HepG2 (cell line): ENCODE measurements at places on chromosomes 7 and 10.

GRCh38 chr10:133264461-133264860 lies 12.2 kb downstream of the ADAM8 start:
- no peak for DNase-seq

GRCh38 chr10:13698217-13698616 lies 111.5 kb downstream of the PRPF18 start:
- DNase-seq, result no peak

- DNase-seq, result no peak
Measured at GRCh38 chr7:31767686-31768358, 80.8 kb downstream of the PPP1R17 start.

DNA sequence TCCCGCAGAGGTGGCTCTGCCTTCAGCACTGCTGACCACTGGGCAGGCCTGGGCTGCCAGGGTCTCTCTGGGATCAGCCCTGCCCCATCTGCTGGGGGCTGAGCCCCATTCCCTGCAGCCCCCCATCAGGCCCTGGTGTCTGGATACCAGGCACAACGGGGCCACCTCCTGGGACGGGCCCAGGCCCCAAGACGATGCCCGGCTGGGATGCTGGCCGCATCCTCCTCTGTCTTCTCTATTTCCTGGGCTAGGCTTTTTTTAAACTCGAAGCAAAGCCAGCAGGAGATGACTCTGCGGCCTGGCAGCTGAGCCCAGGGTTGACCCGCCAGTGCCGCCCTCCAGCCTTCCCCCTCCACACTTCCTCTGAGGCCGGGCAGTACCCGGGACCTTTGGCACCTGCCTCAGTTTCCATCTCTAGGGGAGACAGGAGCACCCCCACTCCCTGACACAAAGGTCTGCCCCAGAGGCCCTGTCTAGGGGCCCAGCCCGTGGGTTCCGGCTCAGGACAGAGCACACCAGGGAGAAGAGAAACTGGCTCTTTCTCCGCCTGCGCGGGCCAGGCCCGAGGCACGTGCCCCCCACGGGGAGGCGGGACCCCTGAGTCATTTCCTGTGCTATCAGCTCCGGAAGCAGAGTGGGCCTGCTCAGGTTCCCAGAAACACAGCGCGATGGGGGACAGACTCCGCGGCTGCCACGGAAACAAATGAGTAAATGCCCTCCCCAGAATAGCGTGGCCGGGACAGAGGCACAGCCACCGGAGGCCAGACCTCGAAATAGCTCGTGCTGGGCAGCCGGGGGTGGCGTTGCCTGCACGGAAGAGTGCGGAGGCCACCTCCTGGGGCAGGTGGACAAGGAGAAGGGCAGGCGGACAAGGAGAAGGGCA lies 84.6 kb upstream of the PDGFA start:
- no peak for DNase-seq

GRCh38 chr7:74018246-74018895 lies 9.6 kb upstream of the ELN start:
- DNase-seq, result no peak

DNA sequence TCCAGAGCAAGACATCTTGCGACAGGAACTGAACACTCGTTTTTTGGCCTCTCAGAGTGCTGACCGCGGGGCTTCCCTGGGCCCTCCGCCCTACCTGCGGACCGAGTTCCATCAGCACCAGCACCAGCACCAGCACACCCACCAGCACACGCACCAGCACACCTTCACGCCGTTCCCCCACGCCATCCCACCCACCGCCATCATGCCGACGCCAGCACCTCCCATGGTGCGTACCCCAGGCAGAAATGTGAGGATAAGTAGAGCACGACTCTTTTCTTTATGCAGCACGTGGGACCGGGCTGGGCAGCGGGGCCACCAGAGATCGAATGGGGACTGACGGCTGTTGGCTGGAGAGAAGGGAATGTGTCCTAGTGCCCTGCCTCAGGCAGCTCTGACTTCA lies 365.8 kb upstream of the GALNT17 start:
- DNase-seq, result no peak

DNA sequence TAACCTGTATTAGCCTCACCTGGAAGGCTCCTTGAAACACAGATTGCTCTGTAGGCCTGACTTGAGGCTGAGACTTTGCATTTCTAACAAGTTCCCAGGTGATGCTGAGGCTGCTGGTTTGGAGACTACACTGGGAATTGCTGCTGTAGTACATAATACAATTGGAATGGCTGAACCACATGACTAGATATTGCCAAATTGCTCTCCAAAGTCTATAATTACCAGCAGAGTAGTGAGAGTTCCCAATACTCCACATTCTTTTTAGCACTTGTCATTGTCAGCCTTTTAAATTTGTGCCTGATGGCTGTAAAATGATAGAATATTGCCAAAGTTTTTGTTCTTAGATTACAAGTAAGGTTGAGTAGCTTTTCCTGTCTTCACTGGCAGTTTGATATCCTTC lies 39.9 kb downstream of the PLEKHA8 start:
- DNase-seq, result no peak

DNA sequence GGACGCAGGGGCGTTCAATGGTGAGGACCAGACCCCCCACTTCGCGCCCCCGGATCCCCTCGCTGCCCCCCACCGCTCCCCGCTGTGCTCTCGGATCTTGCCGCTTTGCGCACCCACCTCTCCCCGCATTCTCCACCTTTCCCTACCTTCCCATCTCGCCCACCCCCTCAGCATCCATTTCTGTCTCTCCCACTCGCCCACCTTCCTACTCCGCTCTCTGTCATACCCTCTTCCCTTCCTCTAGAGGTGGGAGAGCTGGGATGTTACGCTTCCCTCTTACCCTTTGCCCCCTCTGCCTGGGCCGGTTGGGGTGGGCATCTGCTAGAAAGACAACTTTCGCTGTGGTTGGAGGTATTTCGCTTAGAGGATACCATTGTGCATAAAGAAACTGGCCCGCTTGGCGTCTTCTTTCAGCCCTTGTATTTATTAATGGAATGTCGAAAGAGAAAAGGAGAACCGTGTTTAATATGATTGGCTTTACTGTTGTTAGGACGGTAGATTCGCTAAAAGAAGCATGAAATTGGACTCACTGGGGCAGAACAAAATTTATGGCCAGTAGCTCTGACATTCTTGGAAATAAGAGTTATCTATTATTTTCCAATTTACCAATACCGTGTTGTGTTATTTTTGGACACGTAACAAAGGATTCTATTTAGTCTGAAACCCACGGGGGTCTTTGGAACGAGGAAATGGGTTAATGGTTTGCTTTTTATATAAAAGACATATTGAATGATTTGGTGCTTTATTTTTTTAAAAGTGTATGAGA lies 873 bp downstream of the PRKAR2B start:
- DNase-seq, result no peak

GRCh38 chr7:2940466-2940865 lies 96.4 kb upstream of the GNA12 start:
- no peak for DNase-seq

DNA sequence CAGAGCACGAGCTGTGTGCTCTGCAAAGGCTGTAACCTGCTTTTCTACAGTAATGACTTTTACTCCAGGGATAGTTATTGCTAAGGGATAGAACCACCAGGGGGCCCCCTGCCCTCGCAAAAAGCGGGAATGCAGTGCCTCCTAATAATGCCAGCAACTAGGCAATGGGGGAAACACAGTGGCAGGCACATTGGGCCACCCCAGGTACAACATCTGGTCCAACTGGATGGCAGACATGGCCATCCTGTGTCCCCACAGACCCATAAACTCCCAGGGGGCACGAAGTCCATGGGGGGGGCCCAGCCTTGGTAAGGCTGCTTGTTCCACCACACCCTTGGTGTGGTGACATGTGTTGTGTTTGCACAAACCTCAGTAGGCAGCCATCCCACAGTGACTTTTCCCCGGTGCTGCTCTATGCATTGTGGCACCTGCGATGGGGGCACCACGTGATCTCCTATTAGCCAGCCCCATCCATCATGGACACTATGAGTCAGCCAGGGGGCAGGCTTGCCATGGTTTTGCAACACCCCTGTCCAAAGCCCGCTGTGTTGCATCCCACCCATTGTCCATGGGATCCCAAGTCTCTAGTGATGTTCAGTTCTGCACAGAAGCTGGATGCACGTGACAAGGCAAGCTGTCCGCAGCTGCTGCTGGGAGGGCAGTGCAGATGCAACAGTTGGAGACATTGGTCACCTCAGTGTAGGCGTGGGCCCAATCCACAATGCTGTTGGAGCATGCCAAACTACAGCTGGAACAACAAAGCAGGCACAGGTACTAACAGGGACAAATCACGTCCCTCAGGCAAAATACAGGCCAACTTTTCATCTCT lies 84.0 kb downstream of the ANLN start:
- DNase-seq, result peak; percentile 43

DNA sequence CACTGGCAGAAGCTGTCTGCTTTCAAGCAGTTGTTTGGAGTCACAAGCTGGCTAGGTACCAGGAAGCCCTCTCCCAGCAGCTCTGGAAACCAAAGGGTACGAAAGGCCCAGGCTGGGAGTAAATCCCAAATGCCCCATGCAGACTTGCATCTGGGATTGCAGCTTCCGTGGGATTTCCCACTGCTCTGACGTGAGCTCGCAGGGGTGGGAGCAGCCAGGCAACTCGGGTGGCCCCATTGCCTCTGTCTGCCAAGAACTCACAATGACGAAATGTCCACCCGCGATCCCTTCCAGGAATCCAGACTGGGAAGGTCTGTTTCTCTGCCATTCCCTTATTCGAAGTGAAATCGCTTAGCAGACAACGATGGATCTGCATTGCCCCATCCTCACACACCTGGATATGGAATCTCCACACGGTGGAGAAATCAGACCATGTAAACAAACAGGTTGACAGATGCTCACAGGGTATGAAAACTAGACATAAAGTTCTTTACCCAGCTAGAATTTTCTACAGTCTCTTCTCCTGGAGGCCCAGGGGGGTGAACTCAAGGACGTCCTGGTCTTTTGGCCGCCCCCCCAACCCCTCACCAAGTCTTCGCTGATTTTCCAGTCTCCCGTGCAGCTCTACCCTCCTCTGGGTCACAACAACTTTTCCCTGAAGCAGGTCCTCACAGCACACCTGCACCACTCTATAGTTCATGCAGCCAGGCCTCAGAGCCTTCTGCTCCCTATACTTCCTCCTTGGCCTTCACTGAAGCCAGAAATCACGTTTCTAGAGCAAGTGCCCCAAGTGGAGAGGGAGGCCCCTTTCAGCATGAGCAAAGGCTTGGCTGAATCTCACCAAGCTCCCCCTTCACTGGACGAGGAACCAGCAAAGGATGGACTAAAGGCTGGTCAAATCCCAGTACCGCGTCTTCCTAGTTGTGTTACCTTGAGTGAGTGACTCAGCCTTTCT lies 20.0 kb downstream of the SH3PXD2A start:
- DNase-seq, result no peak

DNA sequence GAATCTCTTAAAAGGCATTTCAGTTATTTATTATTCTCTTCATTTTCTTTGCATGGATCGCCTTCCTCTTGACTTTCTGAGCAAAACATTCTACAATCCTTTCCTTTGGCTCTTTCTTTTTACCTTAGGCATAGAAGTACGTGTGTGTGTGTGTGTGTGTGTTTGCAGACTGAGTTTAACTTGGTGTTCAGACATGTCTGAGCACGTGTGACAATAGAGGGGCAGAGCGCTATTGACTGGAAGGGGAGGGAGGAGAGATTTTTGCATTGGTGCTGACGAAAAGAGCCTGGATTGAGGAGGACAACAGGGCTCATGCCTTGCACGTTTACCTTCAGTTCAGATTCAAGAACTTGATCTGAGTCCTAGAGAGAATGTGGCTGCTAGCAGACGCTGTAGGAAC lies 129.8 kb downstream of the SEC23IP start:
- no peak for DNase-seq

DNA sequence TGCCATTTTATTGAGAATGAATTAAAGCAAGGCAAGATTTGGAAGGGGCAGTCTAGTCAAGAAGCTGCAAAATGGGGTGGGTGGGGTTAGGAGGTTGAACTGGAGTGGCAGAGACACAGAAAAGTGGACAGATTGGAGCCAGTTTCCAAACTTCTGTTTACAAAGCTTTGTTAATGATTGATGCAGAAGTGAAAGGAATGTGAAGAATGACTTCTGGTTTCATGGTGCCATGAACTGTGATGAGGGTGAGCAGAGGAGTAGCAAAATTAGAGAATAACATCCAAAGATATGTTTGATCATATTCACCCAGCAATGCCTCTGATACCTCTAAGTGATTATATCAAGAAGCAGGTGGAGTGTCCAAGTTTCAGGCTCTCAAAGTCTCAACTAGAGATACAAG lies 1118.0 kb upstream of the C7orf33 start:
- DNase-seq, result no peak

DNA sequence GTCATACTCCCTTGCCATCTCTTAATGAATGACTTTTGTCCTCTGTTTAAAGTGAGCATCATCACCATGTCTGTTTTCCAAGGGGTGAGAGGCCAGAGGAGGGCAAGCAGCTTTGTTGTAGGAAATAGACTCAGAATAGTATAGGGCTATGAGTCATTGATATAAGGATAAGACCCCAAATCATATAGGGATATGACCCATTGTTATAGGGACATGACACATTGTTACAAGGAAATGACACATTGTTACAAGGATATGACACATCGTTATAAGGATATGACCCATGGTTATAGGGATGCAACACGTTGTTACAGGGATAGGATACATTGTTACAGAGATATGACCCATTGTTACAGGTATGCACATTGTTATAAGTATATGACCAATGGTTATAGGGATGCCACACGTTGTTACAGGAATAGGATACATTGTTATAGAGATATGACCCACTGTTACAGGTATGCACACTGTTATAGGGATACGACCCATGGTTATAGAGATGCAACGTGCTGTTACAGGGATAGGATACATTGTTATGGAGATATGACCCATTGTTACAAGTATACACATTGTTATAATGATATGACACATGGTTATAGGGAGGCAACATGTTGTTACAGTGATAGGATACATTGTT lies 311.1 kb upstream of the ADARB2 start:
- DNase-seq, result no peak

- DNase-seq, result no peak
Measured at GRCh38 chr7:99953649-99954048, 22.2 kb downstream of the AZGP1 start.

DNA sequence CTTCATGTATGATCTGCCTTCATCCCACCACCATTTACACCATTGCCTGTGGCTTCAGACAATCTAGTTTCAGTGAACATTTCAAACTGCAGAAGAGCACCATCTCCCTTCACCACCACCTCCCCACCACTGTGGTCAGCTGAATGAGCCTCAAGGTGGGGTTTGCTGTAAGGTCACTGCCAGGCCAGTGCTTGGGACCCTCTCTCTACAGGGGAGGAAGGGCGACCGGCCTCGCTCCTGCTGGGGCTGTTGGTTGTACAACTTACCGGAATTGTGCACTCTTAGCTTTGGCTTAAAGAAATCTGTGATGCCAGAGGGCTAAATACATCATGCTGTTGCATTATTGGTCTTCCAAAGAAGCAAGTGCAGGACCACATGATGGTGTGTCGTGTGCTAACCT lies 26.6 kb downstream of the PFKP start:
- no peak for DNase-seq

GRCh38 chr7:121521711-121522400 lies 125.7 kb upstream of the FAM3C start:
- DNase-seq, result no peak

DNA sequence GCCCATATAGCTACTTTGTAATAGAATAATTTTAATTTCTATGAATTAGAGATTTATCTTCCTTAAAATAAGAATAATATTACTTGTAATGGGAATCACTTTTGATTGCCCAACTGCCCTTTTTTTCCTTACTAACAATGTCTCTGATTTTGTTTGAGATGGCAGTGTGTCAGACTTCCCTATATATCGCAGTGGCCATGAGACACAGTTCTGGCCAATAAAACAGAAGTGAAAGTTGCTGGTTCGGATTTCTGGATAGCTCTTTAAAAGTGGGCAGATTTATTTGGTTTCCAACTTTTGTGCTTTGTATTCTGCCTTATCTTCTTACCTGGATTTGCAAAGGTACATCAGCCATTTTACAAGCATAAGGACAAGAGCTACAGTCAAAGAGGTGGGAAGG lies 170.2 kb downstream of the PPP1R17 start:
- DNase-seq, result no peak
